ENCODE measurements at places on chromosomes 4 and X.

GRCh38 chr4:48699475-48699874, 80.6 kb downstream of the FRYL start:
- DNase-seq = peak; percentile 78

DNA sequence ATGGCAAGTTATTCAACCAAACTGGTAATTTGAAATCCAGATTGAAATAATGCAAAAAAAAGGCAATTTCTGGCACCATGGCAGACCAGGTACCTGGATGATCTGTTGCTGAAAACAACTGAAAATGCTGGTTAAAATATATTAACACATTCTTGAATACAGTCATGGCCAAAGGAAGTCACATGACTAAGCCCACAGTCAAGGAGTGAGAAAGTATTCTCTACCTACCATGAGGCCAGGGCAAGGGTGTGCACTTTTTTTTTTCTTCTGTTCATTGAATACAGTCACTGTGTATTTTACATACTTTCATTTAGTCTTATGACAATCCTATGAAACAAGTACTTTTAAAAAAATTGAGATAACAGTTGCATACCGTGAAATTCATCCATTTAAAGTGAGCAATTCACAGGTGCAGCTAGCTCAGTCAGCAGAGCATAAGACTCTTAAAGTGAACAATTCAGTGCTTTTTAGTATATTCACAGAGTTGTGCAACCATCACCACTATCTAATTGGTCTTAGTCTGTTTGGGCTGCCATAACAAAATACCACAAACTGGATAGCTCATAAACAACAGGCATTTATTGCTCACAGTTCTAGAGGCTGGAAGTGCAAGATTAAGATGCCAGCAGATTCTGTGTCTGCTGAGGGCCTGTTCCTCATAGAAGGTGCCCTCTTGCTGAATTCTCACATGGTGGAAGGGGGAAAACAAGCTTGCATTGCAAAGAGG, 4.8 kb upstream of the MPP1 start:
- no peak for DNase-seq

DNA sequence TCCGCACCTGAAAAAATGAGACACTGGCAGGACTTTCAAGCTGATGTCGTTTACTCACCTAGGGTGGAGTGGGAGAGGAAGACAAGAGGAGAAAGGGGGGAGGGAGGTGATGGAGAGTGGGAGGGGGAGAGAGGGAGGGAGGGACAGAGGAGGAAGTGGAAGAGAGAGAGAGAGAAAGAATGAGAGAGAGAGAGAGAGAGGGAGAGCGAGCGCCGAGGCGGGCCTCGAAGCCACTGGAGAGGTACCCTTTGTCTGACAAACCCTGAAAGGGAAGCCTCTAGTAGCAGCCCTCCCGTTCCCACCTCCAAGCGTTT, 296 bp upstream of the ADGRL3 start:
- DNase-seq = no peak

GRCh38 chrX:2782171-2782570, 30.3 kb downstream of the XG start:
- no peak for DNase-seq

GRCh38 chrX:76893930-76894329, 466.4 kb downstream of the MAGEE1 start:
- DNase-seq = no peak

GRCh38 chr4:36332023-36332781, 50.8 kb downstream of the DTHD1 start:
- DNase-seq = no peak

DNA sequence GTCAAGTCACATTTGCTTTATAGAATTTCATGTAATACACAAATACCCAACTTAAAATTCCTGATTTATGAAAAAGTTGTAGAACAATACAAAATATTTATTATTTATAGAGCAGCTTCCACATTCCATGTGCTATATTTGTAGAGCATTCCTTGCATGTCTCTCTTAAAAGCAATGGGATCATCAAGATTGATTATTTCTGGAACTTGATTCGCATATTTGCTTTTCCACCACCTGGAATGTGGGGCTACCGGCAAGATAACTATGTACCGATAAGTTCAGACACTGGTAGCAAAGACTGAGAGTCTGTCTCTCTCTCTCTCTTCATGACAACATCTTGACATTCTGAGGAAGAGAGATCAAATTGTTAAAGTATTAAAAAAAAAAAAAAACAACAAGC, 59.3 kb downstream of the MAPK10 start:
- no peak for DNase-seq

GRCh38 chrX:47212381-47213293, 5.8 kb upstream of the CDK16 start:
- DNase-seq = no peak

DNA sequence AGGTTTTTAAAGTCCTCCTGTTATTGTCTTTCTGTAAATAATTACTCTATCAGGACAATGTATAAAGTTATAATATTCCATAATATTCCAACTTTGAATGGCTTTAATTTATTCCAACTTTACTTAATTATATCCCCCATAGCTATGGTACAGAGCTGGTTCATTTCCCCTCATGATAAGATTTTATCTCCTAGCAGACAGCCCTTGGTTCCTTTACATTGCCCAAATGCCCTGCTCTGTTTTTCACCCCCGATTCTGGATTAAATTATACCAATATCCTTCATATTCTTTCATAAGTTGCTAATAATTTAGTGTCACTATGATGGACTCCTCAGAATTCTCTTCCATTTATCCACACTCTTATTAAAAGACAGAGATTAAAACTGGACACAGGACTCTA, 340.5 kb downstream of the MAPK10 start:
- no peak for DNase-seq

- DNase-seq = no peak
Measured at GRCh38 chr4:186298031-186298647, 32.1 kb downstream of the F11 start.

- DNase-seq = peak; percentile 93
Measured at GRCh38 chr4:152997771-152998487, 61.8 kb downstream of the FHDC1 start.

DNA sequence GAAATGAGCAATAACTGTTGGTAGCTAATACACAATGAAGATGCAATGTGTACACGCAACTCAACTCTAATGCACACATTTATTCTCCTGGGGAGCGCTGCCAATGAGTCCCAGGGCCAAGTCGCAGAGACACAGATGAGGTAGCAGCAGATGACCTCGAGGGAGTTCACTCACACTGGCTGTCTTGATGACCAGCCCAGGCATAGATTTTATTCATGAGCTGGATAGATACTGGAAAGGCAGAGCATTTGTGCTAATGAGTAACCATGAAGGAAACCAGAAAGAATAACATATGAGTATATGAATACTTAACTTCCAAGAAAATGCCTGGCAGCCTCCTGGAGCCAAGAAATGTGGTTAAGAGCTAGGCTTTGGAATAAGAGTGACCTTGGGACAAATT, 42.3 kb downstream of the RASL11B start:
- DNase-seq = no peak

- no peak for DNase-seq
Measured at GRCh38 chrX:29382811-29383210, 795.6 kb downstream of the IL1RAPL1 start.

GRCh38 chrX:49838374-49838773, 9.3 kb downstream of the PAGE4 start:
- DNase-seq = no peak

DNA sequence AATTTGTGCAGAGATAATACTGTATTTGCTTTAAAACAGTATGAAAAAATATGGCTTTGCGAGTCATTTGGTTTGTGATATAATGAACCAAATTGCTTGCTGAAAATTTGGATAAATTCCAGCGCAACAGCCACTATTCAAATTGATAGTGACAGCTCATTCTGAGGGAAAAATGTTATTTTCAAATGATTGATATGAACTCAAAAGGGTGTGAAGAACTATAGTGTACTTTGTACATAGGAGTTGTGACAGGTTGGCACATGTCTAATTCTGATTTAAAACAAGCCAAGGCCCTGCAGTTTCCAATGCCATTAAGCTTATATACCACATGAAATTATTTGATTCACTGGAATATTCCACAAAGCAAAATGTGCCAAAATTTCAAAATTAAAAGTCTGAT, 1628.9 kb upstream of the AGA start:
- no peak for DNase-seq

DNA sequence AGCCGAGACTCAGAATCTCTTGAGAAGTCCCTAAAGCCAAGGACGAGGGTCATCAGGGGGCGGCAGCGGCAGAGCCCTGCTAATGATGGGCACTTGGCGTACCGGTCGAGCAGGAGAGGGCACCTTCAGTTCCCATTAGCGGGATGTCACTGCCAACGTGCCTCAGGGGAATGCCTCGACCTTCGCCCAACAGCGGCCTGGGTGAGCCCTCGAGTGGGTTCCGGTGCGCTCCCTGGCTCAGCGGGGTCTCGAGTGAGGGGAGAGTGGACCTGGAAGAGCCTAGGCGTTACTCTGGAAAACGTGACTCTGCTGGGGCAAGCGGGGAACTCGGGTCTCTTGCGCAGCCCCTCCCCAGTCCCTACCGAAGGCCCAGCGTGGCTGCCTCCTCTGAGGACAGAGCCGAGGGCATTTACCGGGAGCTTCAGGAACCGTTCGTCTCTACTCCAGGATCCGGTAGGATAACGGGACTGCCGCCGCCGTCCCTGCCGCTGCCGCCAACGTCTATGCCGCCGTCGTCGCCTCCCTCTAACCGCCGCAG, 36.9 kb downstream of the PGRMC1 start:
- DNase-seq = no peak

DNA sequence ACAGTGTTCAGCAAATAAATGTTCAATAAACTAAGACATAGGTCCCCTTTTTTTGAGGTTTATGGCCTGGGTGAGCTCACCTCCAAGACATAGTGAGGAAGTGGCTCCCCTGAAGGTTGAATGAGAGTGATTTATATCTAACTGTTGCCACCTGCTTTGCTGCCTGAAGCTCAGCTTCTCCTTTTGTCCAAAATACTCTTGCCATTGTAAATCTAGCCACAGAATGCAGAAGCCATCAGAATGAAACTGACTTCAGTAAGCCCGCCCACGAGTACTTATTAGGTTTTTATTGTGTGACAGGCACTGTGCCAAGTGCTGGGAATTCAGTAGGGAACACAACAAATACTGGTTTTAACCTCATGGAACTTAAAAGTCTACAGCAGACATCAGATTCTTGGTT, 18.0 kb downstream of the SPINK2 start:
- DNase-seq = no peak

- no peak for DNase-seq
Measured at GRCh38 chrX:32155044-32155638, 1056.2 kb downstream of the DMD start.

DNA sequence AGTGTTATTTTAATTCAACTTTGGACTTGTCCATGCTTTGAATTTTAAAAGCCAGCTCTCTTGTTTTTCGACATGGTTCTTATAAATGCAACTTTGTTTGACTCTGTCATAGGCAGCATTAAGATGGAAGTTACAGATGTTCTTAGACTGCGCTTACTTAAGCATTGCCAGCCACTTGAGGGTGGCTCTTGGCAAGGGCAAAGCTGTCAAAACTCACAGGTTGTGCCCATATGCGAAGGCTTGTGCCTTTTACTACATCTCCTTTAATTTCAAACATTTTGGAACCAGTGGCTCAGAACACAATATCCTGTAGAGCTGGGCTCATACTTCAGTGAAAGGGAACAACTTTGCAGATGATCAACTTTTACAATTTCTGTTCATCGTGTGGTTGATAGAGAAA, 135.5 kb downstream of the TRAM1L1 start:
- DNase-seq = no peak

GRCh38 chrX:18649498-18649951, 22.4 kb downstream of the RS1 start:
- DNase-seq = no peak

GRCh38 chr4:80705311-80705710, 325.2 kb upstream of the BMP3 start:
- DNase-seq = no peak

GRCh38 chrX:19829814-19830213, 57.6 kb downstream of the SH3KBP1 start:
- no peak for DNase-seq

GRCh38 chr4:123444290-123444731, 47.7 kb downstream of the SPRY1 start:
- no peak for DNase-seq

DNA sequence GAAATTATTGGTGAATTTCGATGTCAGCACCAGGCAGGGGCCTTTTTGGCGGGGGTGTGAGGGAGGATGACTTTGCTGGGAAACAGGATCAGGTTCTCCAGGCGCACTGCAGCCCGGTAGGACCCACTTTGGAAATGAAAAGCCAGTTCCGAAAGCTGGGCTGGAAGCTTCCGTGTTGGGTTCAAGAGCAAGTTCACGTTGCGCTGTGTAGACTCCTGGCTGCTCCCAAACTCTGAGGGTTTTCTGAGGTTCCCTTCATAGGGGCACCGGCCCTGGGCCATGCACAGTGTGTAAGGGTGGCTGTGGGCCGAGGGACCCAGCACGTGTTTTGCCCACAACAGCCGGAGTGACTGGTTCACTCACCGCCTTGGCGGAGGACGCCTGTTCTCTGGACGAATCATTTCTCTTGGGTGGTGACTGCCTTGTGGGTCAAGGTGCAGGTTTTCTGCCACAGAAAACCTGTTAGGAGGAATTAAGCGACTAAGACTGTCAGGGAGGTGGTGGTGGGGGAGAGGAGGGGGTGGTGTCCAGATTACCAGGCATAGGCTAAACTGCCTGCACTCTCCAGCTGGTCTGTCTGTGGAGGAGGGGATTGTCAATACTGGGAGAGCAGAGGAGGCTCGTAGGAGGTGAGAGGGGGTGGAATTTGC, 8.0 kb downstream of the SHOX start:
- DNase-seq = no peak

GRCh38 chr4:153142700-153143438, 61.4 kb upstream of the TRIM2 start:
- DNase-seq = peak; percentile 62

DNA sequence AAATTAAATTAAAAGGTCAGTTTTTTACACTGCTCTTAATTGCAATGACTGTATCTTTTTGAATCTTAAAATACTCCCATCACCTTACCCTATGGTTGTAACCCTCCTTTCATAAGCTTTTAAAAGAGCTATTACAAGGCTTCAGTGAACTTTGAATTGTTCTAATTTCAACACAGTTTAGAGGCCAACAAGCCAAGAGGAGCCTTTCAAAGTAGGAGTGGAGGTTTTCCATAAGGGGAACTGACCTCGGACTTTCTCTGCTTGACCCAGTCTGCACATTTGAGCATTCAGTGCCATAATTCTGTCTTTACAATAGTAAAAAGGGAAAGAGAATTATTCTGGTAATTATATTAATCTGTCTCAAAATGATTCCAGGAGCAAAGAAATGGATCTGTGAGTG, 98.9 kb downstream of the PARM1 start:
- DNase-seq = no peak

GRCh38 chr4:88818631-88819470, 121.2 kb upstream of the NAP1L5 start:
- DNase-seq = peak; percentile 35
